Epithelial cell of prostate (primary cell): ENCODE measurements at places on chromosomes 7 and 10.

DNA sequence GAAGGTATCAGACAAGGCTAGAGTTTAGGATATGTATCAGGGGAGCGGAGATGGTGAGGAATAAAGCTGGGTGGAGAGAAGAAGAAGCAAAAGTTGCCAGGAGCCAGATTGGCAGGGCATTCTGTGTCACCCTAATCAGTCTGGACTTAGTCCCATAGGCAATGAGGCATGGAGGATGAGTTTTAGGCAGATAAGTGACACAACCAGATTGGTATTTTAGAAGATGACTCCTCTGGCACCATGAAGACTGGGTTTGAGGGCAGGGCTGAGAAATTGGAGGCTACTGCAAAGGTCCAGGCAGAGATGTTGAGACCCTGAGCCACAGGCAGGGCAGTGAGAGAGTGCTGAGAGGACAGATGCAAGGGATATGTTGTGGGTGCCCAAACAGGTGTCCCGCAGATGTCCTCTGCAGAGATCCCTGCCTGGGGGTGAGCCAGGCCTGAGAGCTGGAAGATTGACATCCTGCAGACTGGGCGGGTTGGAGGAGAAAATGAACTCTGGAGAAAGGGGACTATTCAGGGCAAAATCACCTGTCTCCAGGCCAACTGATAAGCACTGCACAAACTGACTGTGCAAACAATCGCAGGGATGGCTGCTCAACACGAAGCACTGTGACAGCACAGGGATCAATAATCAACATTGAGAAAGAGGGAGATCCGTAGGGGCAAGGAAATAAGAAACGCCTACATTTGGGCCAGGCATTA is 11.9 kb upstream of the HABP2 start:
- no peak for DNase-seq

- DNase-seq, result peak; percentile 88
Observed at GRCh38 chr7:44633254-44634186, 27.1 kb downstream of the OGDH start.

- no peak for DNase-seq
Observed at GRCh38 chr10:133608855-133609254, 17.7 kb downstream of the FRG2B start.

- no peak for DNase-seq
Observed at GRCh38 chr10:93403152-93404047, 78.7 kb downstream of the MYOF start.

DNA sequence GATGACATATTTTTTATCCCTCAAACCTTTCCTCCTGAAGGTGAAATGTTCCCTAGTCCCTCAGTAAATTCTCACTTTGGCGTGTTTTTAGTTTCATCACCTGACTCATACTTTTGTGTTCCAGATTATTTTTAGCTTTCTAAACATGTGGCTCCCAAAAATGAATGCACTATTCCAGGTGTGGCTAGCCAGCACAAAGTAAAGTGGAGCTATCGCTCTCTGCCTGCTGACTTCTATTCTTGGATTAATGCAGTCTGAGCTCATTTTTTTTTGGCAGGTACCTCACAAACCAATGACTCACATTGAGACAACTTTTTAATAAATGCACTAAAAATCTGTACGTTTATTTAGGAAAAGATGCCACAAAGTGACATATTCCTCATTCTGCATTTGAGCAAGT is 58.8 kb upstream of the LANCL2 start:
- no peak for DNase-seq

GRCh38 chr10:113562704-113563103 is 9.9 kb downstream of the HABP2 start:
- DNase-seq, result no peak

- DNase-seq, result no peak
Observed at GRCh38 chr7:582931-583330, 63.3 kb upstream of the PDGFA start.

DNA sequence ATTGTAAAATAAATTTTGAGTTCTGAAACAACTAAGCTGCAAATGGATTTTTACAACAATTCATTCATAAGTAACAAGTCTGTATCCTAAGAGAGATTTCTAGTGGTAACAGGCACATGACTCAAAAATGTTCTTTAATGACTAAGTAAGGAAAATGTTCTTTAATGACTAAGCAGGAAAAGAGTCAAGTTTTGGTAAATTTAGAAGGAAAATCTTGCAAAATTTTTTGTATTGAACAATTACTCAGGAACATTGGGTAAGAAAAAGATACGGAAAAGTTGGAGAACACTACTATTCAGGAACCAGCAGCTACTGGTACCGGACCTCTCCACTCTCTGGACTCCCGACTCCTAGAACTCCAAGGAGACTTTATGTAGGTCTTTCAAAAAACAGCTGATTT is 33.5 kb downstream of the HYCC1 start:
- DNase-seq, result peak; percentile 5

DNA sequence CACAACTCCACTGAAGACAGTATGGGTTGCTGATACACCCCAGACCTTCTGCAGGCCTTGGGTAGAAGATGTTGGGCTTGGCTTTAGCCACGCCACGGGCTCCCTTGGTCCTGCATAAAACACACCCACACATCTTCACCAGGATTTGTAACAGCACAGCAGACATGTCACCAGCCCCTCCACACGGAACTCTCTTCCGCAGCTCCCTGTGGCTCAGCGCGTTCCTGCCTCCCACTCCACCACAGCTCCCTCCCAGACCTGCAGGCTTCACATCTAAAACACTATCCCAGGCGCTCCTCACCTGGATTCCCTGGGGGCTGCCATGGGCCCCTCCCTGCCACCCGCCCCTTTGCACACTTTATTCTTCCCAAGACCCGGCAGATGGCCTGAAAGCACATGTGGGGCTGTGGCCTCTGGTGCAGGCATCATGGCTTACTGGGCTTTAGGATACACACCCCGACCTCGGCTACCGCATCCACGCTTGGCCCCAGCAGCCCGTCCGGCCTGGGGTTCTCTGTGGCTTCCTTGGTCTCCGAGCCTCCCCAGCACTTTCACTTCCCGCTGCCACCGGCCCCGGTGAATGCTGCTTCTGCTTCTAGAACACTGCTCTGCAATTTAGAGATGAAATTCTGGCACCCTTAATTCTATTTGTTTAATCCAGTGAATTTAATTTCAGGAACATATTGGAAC is 432.9 kb downstream of the DNAJB6 start:
- DNase-seq, result no peak

DNA sequence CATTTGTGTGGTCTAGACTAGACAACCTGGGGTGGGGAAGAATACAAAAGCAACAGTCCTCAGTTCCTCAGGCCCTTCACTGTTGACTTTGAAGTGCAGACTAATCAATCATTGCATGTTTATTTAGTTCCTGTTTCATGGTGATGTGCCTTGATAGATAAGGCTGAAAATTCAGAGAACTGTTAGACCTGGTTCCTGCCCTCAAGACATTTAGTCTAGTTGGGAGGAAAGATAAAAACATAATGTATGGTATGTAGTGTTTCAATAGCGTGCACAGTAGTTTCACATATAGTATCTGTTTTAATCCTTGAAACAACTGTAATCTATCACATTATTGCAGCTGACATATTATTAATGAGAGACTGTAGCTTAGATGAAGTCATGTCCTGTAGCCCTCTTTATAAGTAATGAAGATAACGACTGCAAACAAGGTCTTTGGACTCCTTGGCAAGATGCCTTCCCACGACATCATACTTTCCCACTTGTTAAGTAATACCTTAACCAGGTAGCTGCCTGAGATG is 124.0 kb downstream of the CELF2 start:
- DNase-seq, result no peak

GRCh38 chr7:55134359-55134725 is 115.5 kb downstream of the EGFR start:
- DNase-seq, result no peak
